ENCODE measurements at places on chromosomes 4 and X.

GRCh38 chr4:109444182-109444844, 10.7 kb downstream of the SEC24B start:
- no peak for DNase-seq

DNA sequence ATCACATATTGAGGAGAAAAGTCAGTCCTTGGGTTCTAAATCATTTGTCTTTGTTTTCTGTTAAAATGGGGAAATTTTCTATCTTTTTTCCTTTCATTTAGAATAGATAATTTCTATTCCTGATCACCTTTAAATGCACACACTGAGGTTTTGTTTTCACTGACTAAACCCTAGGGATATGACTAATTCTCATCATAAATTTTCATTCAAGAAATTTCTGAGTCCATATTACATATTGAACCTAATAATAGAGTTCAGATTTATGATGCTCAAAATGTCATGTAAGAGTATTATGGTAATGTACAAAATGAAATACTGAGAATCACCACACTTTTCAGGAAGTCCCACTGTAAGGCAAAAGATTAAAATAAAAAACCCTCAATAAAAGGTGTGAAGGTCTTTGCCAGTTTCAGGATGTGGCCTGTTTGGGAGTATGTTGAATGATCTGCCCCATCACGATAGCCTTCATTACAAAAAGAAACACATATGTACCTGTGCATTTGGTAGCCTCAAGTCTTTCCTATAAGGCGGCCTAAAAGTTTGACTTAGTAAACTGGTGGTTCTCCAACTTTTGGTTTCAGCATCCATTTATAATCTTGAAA, 49.4 kb downstream of the LEF1 start:
- no peak for DNase-seq

DNA sequence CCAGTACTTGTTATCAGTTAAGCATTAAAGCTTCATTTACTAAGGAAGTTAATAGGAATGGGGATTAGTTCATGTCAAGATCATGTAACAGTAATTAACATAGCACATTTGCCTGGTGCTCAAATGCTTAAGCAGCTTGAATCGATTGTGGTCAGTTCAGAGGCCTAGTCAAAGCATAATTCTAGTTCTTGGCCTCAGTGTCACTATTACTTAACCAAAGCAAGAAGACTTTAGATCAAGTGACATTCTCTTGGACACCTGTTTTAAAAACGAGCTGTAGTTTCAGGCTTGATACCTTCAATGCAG, 115.2 kb upstream of the BMPR1B start:
- DNase-seq, result no peak

DNA sequence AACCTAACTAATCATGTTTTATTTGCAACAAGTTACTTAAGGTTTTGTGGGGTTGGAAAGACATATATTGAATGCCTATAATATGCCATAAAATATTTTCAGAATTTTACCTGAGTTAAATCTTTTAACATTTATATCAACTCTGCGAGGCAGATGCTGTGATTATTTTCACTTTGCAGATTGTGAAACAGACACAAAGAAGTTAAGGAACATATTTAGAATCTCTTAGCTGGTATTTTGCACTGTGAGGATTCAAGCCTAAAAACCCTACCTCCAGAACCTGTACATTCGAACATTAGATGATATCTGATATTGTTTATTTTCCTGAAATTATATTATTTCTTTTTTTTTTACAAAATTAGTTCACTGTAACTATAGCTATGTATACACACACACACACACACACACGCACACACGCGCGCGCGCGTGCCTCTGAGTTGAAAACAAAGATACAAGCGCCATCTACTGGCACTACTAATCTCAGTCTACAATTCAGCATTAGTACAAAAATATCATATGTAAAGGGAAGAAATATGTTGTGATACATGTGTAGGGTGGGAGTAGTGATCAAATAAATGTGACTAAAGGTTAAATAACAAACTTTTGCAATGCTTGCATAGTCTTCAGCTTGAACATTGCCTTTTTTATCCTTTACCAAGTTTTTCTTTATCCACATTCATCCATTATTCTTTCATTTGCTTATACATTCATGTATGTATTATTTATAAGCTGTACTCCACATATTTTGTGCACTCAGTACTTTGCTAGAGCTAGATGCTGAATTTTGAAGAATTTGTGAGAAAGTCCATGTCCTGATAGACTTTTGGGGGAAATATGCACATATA, 61.5 kb downstream of the ANXA10 start:
- peak; percentile 73 for DNase-seq

GRCh38 chrX:25597551-25597950, 540.6 kb upstream of the MAGEB18 start:
- no peak for DNase-seq

GRCh38 chr4:189921058-189921457, 19.6 kb upstream of the FRG1 start:
- no peak for DNase-seq

DNA sequence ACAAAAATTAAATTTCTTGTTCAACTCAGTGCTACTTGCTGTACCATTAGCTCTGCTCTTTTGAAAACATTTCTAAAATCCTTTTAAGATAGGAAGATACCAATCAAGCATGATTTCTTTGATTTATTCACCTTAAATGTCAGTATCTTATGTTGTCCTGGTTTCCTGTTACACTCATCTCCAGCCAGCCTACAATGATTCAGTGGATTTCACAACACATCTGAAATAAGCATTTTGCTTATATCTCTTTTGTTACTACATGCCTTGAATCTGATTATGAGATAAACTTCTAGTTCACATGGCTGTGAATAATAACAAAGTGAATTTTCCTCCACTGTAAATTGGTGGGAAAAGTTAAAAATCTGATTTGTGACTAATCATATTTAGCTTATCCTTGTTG, 112.5 kb upstream of the BMP3 start:
- DNase-seq, result no peak

- no peak for DNase-seq
Measured at GRCh38 chrX:147173594-147173993, 359.1 kb upstream of the CXorf51A start.

- peak; percentile 63 for DNase-seq
Measured at GRCh38 chrX:413322-414201, 26.9 kb upstream of the PPP2R3B start.

DNA sequence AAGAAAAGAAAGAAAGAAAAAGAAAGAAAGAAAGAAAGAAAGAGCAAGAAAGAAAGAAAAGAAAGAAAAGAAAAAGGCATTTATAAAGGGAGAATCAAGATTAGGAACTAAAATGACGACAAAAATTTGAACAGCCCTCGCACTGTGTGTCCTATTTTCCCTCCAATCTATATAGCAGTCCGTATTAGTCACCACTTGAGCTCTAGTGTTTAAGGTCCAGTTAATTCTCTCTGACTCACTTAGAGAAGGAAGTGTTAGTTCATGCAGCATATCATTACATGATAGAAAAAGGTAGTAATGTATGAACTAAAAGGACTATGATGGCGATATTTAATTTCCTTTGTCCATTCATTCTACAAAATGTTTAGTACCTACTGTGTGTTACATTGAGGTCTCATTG, 122.7 kb downstream of the CBLL2 start:
- no peak for DNase-seq

DNA sequence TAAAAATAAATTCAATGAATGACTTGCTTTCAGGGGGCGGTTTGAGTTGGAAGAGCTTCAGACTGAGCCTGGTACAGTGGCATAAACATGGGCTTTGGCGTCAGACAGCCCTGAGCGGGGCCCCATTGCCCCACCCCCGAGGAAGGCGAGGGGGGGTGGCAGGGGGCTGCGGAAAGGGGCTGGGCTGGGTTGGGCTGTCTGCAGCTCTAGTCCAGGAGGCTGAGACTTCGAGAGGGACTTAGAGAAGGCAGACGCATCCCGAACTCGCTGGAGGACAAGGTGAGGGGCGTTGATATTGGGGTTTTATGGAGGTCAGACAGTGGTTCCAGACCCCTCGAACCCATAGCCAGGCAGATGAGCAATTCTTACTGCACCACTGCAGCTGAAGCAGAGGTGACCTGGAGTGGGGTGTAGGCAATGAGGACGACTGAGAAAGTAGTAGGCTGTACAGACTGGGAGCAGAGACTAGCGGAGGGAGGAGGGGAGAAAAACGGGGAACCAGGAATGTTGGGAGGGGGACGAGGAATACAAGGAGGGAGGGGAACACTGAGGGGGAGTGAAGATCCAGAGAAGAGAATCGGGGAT, at the start of gene MAGED2:
MAGED2 (plus strand) TSS at position 222 of the 585 bp plus-strand sequence. CDS start 1,587 bp downstream, outside the sequence.
- DNase-seq, result no peak

- no peak for DNase-seq
Measured at GRCh38 chr4:185914583-185915199, 102.7 kb upstream of the SORBS2 start.

DNA sequence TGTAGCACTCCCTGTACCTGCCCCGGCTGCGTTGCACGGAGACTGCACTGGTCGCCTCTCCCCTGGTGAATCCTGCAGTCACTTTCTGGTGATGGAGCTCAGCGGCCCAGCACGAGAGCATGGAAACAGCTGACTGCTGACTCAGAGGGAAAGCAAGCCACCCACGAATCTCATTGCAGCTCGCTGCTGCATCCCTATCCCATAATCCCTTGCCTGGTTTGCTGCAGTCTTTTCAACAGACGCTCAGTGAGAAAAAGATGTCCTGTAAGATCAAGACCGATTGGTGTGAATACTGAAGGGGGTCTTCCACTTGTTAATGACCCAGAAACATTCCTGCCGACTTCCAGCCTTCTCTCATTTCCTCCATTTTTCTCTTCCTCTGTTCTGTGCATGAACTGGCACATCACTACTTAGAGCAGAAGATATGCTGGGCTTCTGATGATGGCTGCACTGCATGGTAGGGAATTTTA, 52.9 kb downstream of the TRIM2 start:
- DNase-seq, result no peak

DNA sequence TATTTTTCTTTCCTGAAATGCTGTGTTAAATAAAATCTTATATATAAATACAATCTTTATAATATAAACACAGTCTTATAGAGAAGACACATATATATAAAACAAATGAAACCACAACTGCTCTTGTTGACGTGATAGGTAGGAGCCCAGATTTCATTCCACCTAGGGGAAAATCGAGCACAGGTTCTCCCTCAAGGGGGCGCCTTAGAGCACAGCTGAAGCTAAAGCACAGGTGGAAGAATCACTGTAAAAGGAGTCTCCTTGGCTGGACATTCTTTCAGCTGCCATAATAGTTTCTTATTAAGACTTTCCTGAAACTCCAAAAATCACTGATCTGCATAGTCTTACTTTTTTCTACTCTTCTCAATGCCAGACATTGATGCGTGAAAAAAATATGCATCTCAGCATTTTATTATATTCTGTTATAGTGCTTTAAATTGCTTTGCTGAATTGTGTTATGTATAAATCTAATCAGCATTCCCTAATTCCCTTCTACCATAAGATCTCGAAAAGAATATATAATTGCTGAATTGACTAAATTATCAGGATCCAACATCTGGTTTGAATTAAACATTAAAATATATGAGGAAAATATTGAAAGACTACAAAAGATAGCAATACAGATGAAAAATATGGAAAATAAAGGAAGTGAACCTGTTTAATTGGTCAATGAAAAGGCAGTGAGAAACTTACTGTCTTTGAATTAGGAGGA, 25.5 kb upstream of the RXFP1 start:
- DNase-seq, result no peak

GRCh38 chrX:147570483-147570882, 341.2 kb upstream of the FMR1 start:
- no peak for DNase-seq

DNA sequence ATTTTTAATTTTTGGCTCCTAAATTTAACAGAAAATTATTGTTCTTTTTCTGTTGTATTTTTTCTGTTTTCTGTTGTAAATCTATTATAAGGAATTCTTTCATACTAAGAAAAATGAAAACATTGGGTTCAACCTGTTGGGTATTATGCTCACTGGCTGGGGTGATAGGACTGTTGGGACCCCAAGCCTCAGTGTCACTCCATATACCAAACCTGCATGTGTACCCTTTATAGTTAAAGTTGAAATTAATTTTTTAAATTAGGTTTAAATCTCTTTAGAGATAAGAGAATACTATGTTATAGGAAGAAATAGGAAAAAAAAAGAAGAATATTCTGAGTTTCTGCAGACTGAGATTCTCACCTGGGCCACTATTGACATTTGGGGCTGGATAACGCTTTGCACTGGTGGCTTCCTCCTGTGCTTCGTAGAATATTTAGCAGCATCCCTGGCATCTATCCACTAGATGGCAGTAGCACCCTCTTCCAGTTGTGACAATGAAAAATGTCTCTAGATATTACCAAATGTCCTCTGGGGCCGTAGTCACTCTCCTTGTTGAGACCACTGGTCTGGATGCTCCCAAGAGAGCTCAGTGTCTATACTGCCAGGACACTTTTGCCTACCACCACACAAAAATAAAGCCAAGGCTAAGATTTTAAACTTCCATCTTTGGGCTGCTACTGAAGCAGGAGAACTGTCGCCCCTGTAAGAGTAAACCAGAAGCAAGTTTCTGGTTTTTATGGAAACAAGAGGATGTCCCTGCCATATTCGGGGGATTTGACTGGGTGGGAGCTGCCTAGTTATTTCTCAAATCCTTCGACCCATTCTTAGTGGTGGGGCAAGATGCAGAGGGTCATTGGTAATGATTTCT, 22.4 kb upstream of the CLTRN start:
- no peak for DNase-seq

DNA sequence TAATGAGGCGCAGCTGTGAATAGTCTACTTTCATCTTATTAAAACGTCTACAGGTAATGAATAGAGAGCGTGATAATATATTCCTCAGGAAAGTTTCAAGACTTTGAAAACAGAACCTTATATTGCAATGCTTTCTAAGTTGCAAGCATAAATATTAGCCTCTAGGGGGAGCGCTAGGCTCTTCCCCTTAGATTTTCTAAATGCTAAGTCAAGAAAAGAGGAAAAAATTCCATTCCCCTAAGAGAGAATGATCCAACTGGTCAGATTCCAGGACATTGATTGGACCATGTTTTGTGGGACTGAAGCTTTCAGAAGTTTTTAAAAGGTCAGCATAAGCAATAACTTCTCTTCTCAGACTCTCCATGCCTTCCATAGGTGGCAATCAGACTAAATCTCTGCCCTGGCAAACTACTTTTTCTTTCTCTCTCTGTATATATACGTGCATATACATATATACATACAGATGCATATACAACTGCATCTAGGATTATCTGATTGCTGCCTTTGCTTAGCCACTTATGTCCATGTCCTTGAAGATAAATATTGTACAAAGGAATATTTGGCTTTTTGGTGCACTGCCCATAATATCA, 492.9 kb downstream of the INPP4B start:
- no peak for DNase-seq

- DNase-seq, result no peak
Measured at GRCh38 chr4:140691369-140691768, 64.8 kb downstream of the TBC1D9 start.

- DNase-seq, result no peak
Measured at GRCh38 chrX:17814059-17814458, 47.0 kb downstream of the RAI2 start.

- no peak for DNase-seq
Measured at GRCh38 chr4:99852199-99852749, 35.6 kb downstream of the DAPP1 start.

- no peak for DNase-seq
Measured at GRCh38 chr4:121656269-121656641, 40.5 kb downstream of the ANXA5 start.

DNA sequence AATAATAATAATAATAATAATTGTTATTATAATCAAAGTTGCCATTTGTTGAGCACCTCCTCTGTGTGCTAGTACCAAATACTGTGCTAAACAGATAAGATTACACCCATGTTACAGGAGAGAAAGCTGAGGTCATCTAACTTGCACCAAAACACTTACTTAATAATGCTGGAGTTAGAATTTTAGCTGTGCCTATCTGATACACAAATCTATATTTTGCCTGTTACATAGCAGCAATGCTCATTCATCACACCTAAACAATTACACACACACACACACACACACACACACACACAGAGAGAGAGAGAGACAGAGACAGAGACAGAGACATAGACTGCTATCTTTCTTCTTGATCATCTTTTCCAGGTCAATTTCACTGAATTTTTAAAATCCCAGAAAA, 170.9 kb upstream of the KLF3 start:
- no peak for DNase-seq
